Activated T-helper 1 cell treated with anti-CD3 and anti-CD28 coated beads, Interleukin-2, amount 50 U/mL, for 16 hours (primary cell): ENCODE measurements at places on chromosomes 2 and 18.

DNA sequence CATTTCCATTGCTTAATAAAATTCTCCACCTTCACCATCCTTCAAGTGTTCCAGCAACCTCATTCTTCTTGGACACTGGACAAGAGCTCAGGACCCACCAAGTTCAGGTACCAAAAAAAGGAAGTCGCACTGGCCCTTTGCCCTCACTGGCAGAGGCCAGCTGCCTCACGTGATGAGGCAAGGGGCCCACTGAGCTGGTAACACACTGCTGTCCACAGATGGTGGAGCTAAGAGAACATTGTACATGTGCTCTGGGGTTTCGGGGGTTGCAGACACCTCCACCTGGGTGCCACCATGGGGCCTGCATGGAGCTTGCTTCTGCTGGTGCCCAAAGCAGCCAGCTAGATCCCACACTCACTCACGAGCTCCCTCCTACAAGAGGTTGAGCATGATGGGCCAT lies 71.3 kb downstream of the SCG2 start:
- DNase-seq: no peak

GRCh38 chr2:204705243-204705932 lies 160.1 kb downstream of the PARD3B start:
- DNase-seq: no peak

- no peak for DNase-seq
Measured at GRCh38 chr2:725468-725867, 48.3 kb upstream of the TMEM18 start.

DNA sequence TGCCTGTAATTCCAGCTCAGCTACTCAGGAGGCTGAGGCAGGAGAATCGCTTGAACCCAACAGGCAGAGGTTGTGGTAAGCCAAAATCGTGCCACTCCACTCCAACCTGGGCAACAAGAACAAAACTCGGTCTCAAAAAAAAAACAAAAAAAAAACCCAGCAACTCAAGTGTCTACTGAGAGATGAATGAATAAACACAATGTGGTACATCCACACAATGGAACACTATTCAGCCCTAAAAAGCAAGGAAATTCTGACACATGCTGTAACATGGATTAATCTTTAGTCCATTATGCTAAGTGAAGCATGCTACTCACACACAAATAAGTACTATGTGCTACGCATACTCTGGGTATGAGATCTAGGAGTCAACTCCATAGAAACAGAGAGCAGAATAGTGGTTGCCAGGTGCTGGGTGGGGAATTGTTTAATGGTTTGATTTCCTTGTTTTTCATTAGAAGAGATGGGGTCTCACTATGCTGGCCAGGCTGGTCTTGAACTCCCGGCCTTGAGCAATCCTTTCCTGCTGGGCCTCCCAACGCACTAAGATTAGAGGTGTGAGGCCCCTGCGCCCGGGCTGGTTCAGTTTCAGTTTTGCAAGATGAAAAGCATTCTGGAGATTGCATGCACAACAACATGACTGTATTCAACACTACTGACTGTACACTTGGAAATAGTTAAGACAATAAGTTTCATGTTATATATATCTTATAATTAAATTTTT lies 15.9 kb downstream of the SMPD4 start:
- no peak for DNase-seq

DNA sequence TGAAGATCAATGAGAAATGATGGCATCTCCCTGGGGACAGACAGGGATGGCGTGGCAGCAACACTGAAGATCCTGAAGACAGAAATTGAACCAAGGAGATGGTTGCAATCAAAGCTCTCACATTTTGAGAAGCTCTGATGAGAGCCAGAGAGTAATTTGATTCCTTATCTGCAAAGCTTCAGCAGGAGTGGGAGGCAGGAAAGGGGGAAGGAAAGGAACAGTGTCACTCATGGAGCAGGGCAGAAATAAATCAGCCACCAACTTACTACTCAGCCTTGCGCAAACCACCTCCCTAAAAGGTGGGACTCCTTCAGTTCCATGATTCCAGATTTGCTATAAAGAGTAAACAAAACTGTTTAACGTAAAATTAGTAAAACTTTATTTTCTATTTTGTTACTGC lies 119.2 kb downstream of the CACNB4 start:
- no peak for DNase-seq

DNA sequence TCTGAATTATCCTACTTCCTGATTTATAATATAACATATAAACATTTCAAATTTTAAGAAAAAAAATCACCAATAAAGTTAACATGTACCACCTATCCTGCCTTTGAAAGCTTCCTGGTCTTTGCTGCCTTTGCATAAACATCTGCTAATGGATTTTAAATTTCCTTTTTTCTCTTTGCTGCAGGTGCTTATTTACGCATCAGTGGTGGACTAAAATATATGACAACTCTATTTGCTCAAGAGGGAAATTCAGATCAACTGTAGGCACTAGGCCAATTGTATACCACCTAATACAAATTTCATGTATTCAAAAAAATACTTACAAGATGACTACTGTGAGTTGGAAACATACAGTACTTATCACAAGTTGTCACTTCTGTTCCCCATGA lies 57.2 kb downstream of the RAD51AP2 start:
- no peak for DNase-seq

DNA sequence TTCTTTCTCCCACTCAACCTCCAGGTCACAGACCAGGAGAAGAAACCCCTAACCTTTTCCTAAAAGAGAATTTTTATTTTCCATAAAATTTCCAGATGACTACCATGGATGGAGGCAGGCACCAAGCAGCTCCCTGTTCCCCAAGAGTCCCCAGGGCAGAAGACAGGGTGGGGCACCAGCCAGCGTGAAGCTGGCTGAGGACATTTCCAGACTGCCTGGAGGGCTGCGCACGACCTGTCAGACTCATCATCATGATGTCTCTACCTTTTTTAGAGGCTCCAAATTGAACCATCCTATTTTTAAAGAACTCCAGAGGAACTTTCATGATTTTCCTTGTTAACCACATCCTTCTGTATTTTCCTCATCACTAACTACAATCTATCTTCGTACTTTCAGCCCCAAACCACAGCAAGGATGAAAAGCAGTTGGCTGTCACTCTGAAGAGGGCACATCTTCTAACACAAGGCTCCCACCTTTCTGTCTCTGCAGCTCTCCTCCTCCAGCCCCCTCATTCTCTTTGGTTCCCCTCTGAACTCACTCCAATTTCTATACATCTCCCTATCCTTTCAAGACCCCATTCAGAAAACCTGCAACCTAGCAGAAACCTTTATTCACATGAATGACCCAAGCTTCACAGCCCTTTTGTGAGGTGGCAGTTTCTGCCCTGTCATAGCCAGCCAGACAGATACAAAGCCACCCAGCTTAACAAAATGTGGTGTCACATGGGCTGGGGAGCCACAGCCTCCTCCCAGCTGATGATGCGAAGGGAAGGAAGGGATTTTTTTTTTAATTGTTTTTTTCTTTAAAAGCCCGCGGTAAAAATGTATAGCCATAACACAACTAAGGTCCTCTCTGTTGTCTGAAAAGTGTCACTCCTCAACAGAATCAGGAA lies 11.1 kb downstream of the AMMECR1L start:
- no peak for DNase-seq

GRCh38 chr18:10365021-10365500 lies 89.4 kb upstream of the APCDD1 start:
- DNase-seq: no peak

DNA sequence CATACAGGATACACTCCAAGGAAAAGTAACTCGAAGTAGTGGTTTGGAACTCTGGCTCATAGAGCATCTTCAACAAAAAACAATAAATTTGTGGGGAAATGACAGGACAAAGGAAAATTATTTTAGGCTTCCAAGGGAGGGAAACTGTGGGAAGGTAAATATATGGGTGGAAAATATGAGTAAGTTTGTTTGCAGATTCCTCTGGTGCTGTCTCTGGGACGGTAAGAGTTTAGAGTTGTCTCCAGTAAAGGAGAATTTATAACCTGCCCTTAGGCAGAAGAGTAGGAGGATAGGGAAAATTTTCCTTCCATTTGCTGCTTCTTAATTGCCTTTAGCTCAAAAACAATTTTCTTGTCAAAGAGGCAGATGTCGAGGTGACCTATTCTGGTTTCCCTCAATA lies 19.3 kb downstream of the HNMT start:
- DNase-seq: no peak

GRCh38 chr2:238431-238830 lies 25.4 kb downstream of the SH3YL1 start:
- DNase-seq: no peak

- DNase-seq: no peak
Measured at GRCh38 chr18:23881778-23882177, 132.8 kb upstream of the TTC39C start.

- DNase-seq: no peak
Measured at GRCh38 chr2:48283586-48284269, 246.2 kb upstream of the STON1 start.

DNA sequence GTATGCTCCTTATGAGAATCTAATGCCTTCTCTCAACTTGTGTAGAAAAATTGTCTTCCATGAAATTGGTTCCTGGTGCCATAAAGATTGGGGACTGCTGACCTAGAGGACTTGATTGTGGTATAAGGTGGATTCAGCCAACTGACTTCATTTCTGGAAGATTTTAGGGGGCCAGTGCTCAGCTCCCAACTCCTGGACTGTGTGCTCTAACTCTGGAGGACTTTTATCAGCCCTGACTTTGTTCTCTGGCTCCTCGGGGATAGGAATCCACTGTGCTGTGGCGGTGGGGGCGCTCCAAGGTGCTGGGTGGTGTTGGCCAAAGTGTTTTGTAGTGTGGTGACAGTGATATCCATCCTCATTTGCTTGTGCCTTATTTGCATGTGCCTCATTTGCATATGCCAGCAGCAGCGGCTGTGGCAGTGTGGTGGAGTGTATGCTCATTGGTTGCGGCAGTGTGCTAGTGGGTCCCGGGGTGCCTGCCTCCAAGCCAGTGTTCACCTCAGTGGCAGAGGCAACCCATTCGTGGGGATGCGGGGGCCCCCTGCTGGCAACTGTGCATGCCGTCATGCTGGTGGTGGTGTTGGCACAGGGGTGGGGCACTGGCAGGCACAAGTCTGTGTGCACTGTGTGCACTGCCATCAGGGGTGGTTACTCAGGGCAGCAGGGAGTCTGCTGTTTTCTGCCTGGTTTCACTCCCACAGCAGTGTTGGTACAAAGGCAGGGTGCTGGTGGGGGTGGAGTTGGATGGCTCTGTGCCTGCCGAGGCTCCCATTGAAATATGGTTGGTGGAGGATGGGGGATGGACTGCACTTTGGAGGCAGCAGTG lies 19.6 kb downstream of the EHBP1 start:
- no peak for DNase-seq

- DNase-seq: no peak
Measured at GRCh38 chr2:25537526-25537925, 135.9 kb downstream of the DTNB start.

DNA sequence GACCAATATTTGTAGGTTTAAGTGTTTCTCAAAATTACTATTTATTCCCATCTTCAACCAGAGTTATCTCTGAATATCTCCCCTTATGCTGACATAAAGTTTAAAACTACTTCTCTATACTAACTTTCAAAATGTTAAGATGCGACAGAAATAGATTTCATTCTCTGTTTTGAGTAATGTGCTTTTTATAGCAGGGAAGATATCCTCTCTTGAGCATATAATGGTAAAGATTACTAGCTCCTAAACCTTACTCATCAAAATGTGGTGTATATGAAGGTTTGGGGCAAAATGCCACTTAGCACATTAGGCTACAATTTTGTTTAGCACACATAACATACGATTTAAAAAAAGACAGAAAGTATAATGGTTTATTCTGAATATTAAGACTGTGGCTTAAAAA lies 54.4 kb downstream of the CWC22 start:
- DNase-seq: no peak

GRCh38 chr2:126344493-126344892 lies 311.5 kb upstream of the GYPC start:
- DNase-seq: no peak

- no peak for DNase-seq
Measured at GRCh38 chr2:240622531-240623235, 2.6 kb upstream of the GPR35 start.

DNA sequence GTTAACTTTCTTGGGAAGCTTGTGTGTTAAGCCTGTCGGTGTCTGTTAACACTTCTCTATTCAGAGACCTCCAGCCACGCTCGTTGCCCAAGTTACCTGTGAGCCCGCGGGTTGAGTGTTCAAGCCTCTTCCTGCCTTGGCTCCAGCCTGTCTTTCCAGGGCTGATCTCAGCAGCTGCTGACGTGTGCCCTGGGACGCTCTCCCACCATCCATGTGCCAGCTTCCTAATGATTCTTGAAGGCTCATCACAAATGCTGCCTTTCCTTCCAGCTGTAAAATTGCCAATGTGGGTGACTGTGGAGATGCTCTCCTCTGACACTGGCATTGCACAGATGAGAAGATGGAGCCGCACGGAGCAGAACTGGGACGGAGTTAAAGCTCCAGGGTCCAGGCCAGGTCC lies 6.1 kb downstream of the RNF144A start:
- DNase-seq: no peak

- no peak for DNase-seq
Measured at GRCh38 chr2:186032102-186032738, 293.6 kb downstream of the FSIP2 start.

DNA sequence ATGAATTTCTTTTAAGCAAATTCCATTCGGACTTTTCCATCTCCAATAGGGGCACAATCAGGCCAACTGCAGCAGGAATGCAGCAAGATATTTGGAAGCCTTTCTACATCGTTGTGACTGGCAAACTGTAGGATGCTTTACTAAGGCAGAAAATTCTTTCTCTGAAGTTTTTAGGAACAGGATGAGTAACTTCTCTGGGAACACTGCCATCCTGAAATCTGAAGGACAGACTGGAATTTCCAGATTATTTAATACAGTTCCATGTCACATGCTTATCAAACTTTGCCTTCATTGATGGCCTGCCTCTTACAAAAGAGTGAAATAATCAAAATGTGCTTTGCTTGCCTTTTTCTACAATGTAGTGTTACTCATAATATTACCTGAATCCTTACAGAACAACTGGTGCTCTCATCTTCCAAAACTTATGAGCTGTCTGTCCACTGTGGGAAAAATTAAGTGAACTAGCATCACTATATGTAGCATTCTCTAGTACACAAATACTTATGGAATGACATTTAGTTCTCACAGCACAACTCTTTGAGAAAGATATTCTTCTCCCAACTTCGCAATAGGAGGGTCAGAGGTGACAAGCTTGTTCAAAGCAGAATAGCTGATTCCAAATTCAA lies 32.0 kb upstream of the MAP2 start:
- DNase-seq: no peak

GRCh38 chr2:236136538-236136937 lies 31.6 kb downstream of the GBX2 start:
- DNase-seq: no peak

- DNase-seq: no peak
Measured at GRCh38 chr2:74415762-74416395, 5.5 kb downstream of the C2orf81 start.
